ENCODE measurements at places on chromosomes 3 and 15.

DNA sequence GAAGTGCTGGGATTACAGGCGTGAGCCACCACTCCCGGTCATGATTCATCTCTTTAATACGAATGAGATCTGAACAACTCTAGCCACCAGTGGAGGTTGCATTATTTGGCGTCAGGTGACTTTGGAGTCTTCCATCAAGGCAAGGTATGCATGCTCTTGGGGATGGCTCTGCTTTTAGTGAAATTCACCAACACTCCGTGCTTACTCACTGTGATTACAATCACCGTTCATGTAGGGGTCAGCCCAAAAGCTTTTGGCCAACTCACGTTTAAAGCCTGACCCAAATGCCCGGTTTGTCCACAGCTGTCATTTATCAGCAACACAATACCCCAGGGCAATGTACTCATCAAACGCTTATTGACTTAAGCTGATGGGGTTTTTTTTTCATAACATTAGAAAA is 155.4 kb downstream of the PDZRN3 start:
- no peak for DNase-seq

GRCh38 chr3:183430325-183430957 is 2.0 kb upstream of the MCF2L2 start:
- DNase-seq, result peak; percentile 44

DNA sequence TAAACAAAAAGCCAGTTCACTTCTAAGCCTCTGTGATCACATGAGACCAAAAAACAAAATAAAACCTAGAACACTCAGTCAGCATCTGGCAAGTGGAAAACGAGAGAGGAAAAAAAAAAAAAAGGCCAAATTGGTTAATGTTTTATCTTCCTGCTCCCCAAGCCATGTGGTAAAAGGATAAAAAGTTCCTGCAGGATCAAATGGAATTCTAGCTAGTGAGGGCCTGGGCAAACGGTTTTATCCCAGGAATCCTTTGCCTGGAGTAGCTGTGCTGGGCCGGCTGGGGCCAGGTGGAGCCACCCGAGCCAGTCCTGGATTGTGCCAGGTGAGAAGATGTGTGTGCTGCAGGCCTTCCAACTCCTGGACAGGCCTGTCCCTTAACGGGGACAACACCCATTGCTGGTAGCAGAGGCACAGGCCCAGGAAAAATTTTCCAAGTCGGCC is 13.2 kb downstream of the SMAD6 start:
- peak; percentile 30 for DNase-seq

DNA sequence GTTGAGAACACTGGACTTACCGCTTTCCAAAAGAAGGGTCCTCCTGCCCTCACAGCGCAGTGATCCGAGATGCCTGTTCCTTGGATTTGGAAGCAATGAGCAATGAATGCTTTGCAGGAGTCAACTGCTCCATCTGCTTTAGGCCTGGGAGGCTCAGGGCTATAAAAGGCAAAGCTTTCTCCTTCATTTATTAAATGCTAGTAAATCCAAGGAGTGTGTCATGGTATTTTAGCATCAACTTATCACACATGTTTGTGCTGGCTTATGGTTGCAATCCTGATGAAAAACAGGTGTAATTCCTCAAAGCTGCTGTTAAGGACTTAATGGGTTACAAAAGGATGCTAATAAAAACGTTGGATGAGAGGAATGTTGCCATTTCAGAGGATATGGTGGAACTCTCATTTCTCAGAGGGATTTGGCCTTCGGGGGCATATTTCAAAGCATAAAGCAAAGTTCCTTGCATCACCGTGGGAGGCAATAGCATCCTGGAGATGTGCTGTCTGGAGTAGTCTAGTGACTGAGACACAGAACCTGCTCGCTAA is 158.5 kb upstream of the TPM1 start:
- no peak for DNase-seq

DNA sequence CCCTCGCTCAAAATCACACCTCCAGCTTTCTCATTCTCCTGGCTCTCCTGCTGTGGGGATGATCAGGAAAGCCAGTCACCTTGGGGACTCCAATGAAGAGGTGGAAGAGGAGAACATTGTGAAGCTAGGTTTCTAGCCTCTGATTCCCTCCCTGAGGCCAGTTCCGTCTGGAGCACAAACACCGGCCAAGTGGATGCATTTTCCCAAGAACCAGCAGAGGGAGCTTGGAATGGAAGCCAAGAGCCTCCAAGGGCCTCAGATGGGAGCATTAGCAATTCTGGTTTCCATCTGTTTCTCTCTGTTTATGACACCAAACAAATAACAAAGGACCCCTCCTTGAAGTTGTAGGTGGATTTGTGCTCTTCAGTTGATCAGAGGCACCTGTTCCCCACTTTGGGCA is 40.6 kb upstream of the NMNAT3 start:
- DNase-seq, result peak; percentile 77

DNA sequence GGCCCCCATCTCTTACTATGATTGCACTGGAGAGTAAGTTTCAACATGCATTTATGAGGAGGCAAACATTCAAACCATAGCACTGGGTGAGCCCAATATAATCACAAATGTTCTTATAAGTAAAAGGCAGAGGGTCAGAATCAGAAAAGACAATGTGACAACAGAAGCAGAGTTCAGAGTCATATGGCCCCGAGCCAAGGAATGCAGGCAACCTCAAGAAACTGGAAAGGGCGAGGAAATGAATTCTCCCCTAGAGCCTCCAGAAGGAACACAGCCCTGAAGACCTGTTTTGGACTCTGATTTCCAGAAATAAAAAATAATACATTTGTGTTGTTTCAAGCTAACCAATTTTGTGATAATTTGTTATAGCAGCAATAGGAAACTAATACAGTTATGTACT is 81.3 kb upstream of the ABI3BP start:
- no peak for DNase-seq

DNA sequence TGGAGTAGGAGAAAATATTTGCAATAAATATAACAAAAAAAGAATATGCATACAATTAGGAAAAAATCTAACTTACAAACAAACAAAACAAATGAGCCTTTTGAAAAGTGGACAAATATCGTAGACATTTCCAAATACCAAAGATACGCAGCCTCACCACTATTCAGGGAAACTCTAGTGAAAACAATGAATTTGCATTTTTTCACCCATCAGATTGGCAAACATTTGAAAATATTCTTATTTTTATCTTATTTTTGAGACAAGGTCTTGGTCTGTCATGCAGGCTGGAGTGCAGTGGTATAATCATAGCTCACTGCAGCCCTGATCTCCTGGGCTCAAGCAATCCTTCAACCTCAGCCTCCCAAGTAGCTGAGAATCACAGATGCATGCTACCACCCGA is 15.5 kb downstream of the AP3S2 start:
- DNase-seq, result no peak

DNA sequence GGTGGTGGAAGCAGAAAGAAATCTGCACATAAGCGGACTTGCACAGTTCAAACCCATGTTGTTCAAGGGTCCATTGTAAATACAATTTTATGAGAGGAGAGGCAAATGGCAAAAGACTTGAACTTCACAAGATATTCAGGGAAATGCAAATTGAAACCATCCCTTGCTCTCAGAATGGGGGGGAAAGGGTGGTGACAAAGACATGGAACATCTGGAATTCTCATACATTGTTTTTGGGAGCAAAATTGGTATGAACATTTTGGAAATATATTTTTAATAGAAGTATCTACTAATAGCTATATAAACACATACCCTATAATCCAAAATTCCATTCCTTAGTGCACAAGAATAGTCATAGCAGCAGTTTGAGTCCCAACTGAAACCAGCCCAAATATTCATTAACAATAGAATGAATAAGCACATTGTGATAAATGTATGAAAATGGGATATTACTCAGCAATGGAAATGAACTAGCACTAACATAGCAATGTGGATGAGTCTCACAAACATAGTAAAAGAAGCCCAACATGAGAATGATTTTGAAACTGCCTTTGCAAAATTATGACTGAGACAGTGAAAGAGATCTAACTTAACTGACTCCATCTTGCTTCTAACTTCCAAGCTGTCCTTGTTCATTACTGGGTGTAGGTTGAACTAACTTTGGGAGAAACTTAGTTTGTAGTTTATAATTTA is 77.2 kb downstream of the CD200R1L start:
- DNase-seq, result no peak

DNA sequence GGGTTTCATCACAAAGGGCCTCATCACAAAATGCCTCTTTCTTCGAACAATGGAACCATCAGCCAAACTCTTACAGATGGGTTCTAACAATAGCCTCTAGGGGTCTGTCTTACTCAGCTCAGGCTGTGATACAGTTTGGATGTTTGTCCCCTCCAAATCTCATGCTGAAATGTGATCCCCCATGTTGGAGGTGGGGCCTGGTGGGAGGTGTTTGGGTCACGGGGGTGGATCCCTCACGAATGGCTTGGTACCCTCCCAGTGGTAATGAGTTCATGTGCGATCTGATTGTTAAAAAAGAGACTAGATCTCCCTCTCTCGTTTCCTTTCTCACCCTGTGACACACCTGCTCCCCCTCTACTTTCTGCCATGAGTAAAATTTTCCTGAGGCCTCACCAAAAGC is 47.9 kb upstream of the LIPC start:
- no peak for DNase-seq

GRCh38 chr3:8996681-8997121 is 33.4 kb upstream of the RAD18 start:
- no peak for DNase-seq

Data from NCI-H82 (cell line).